ENCODE measurements at places on chromosomes 13 and 19. TPM values are rescaled to one million over a fixed set of nuclear protein-coding genes. Genes with fewer than 3 reads are reported as not detected.

The CGB8 gene
- polyA plus RNA-seq: not detected

The VAV1 gene
- polyA plus RNA-seq: 24.2 TPM

- no peak overlapping the region for H3K4me3 ChIP-seq
- H3K36me3 ChIP-seq: no peaks in the 10 kb centered on the region
- H3K27ac ChIP-seq: no peak overlapping the region
- no peak for DNase-seq
- no peaks in the 10 kb centered on the region for H3K4me1 ChIP-seq
Observed at GRCh38 chr13:35888457-35888883, 242.7 kb downstream of the DCLK1 start.

GRCh38 chr13:92473765-92474475 lies 752.7 kb upstream of the GPC6 start:
- no peak for DNase-seq
- H3K4me1 ChIP-seq: no peaks in the 10 kb centered on the region
- no peaks in the 10 kb centered on the region for H3K27me3 ChIP-seq
- no peak overlapping the region for H3K27ac ChIP-seq
- no peak overlapping the region for H3K4me3 ChIP-seq

DNA sequence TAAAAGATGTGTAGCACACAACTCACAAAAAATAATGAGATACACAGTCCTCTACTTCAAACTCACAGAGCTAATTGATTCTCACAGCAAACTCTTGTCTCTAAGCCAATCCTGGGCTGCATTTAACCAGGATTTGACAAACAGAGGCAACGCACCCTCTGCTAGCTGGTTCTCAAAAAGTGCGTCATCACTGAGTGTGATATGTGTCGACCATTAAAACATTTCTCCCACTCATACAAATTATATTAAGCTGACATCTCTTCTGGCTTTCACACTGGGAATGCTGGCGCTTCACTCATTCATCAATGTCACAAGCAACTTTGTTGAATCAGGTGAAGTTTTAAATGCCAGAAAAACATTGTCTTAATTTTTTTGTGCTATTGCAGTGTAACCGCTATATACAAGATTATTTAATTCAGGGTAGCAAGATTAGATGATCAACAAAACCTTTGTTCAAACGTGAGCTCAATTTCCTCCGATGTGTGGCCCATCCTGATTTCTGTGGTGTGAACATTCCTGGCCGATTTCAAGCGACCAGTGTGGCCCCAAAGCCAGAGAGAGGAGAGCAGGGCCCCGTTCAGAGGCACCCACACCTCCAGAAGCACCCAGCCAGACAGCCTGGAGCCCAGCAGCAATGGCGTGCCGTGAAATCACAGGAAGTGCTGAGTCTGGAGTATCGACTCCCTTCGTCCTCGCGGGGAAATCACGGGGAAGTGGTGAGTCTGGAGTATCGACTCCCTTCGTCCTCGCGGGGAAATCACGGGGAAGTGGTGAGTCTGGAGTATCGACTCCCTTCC lies 49.4 kb downstream of the RASA3 start:
- H3K36me3 ChIP-seq: no peaks in the 10 kb centered on the region
- no peak for DNase-seq
- H3K4me3 ChIP-seq: no peak overlapping the region
- H3K27me3 ChIP-seq: no peaks in the 10 kb centered on the region
